ENCODE measurements at places on chromosomes 3 and 15. TPM values are rescaled to one million over a fixed set of nuclear protein-coding genes. Genes with fewer than 3 reads are reported as not detected.

The NXPE3 gene
- total RNA-seq: 47.9 TPM

The P2RY12 gene
- 0.74 TPM for total RNA-seq

The TAGLN3 gene
- 0.74 TPM for total RNA-seq

The ATG3 gene
- 42.7 TPM for total RNA-seq

The TP63 gene
- 0.14 TPM for total RNA-seq

The LRRFIP2 gene
- total RNA-seq: 155 TPM

The SLC51B gene
- total RNA-seq: not detected

The MME gene
- 2.8 TPM for total RNA-seq

The RHOA gene
- 247 TPM for total RNA-seq

The GYG1 gene
- 155 TPM for total RNA-seq

The PCYT1A gene
- total RNA-seq: 93.6 TPM

The ITPR1 gene
- 29.0 TPM for total RNA-seq

The CDHR4 gene
- not detected for total RNA-seq

The PTH1R gene
- 6.4 TPM for total RNA-seq

The ADGRG7 gene
- total RNA-seq: not detected

The ADCY5 gene
- 249 TPM for total RNA-seq

The PIGBOS1 gene
- total RNA-seq: 7.6 TPM

Measured in left ventricle myocardium inferior (tissue), 1 donor.